ENCODE measurements at places on chromosomes 16 and 17.
A peak's percentile ranks its signal among the peaks of the same experiment; 100 is the strongest.

GRCh38 chr17:71933306-71933705 is 187.5 kb upstream of the SOX9 start:
- DNase-seq, result no peak

- DNase-seq, result no peak
Measured at GRCh38 chr17:58527306-58527705, 12.9 kb upstream of the MTMR4 start.

DNA sequence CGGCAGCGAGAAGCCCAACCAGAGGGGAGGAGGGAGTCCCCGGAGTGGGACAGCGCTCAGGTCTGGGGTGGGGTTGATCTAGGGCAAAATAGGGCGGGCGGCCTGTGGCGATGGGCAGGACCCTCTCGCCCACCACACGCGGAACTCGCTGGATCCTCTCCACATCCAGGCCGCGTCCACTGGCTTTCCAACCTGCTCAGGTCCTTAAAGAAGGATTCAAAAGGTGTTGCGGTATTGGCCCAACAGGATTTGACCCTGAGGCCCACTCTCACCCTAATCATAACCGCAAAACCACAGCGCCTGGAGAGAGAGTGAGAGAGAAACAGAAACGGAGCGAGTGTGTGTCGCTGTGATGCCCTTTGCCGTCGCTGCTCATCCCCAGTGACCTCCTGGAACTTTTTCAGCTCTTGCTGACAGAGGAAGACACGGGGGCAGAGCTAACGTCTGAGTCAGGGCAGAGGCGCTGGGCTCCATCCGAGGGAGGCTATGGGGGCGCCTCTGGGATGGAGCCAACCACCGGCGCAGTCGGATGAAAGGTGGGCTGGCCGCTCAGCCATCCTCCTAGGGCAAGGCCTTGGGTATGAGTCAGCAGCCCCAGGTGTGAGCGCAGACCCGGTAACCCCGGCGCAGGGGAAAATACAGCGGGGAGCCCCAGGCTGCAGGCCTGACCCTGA is 16.7 kb upstream of the OR1F1 start:
- peak; percentile 81 for DNase-seq

DNA sequence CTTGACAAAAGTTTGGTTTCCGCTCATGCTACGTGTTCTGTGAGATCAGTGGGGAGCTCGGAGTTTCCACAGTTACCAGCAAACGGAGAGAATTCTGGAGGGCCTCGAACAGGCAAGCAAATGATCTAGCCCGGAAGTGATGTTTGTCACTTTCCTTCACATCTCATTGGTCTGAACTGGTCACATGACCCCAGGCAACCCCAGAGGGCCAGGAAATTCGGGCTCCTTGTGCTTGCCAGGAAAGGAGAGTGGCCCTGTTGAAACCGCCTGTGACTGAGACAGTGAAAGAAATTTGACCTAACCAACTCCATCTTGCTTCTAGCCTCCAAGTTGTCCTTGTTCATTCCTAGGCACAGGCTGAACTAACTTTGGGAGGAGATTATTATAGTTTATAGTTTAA is 23.0 kb downstream of the SPPL2C start:
- no peak for DNase-seq

GRCh38 chr17:45729294-45729907 is 54.7 kb upstream of the CRHR1 start:
- DNase-seq, result no peak

DNA sequence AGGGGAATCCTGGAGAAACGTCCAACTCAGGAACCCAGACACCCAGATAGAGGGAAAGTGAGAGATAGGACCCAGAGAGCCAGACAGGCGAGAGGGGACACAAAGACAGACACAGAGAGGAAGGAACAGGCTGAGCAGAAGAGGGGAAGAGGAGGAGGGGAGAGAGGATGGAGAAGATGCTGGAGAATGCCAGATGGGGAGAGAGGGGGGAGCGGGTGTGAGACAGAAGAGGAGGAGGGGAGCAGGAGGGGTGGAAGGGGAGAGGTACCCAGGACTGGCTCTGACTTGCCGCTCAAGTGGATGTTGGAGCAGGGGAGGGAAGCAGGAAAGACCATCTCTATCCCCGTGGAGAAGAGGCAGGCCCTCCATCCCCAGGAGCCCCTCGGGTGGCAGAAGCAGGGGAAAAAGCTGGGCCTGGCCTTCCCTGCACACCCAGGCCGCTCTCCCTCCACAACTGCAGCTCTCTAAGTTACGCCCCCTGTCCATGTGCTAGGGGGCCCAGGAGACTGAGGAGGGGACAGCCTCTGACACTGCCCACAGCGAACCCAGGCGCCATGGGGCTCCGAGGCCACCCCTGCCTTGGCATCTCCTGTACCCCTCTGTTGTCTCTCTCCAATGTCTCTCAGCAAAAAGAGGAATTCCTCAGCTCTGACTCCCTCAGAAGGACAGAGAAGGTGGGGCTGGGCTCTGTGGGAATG is 4.8 kb downstream of the PPP1R9B start:
- DNase-seq, result no peak

DNA sequence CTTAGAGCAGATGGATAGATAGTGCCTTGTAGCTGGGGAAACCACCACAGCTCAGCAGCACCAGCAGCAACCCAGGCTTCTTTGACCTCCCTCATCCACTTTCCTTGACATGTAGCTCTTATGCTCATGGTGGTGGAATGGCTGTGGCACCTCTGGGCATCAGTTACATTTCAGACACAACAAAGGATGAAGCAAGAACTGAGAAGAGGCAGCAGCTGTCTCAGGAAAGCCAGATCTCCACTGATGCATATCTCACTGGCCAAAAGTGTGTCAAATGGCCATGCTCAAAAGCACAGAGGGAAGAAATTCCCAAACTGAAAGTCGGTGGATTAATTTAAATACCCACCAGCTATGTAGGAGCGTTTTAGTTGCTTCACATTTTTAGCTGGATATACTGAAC is 671.4 kb upstream of the SALL1 start:
- DNase-seq, result no peak

DNA sequence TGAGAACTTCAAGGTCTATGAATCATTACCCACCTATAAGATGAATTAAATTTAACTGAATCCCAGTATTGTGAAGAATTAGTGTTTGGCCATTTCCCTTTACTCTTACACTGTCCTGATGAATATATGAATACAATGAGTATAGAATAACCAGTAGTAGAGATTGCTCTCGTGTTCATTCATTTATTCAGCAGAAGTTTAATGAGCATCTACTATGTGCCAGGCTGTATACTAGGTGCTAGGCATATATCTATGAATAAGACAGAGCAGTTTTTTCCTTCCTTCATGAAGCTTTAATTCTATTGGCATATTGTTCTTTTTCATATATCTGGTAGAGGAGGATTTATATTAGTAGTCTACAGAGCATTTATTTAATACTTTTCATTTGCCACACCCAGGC is 6.0 kb downstream of the GOSR1 start:
- no peak for DNase-seq

GRCh38 chr17:27824745-27825144 is 24.4 kb upstream of the NOS2 start:
- no peak for DNase-seq

DNA sequence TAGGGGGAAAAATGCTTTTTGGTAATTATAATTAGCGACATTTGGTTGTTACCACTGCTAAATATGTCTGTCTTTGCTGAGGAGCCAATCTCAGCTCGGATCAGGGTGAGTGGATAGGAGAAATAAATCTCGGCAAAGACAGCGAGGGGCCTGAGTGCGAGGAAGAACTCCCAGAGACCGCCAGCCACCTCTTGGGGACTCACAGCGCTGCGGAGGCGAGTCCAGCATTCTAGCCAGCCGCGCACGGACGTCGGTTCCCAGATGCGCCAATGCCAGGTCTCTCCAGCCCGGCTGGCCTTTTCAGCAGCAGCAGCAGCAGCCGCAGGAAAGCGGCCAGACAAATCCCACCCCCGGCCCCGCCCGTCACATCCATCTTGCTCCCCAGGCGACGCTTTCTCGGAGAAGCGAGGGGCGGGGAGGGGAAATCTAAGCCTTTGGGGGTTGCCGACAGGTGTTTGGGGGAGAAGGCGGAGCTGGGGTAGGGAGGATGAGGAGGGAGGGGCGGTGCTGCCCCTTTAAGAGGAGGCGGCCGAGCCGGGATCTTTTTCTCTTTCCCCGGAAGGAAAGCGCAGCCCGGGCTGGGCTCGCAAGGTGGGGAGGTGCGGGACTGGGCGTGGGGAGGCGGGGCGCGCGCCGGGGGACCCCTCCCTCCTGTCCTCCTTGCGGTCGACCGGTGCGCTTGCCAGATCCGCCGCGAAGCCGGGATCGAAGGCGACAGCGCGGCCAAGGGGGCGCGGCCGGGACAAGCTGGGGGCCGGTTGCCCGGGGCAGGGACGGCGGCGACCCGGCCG is at the start of gene ITGA3:
TSS of gene ITGA3 (plus strand) at position 685 of the 791 bp plus-strand sequence. CDS start 330 bp downstream, outside the sequence.
- DNase-seq, result peak; percentile 68

DNA sequence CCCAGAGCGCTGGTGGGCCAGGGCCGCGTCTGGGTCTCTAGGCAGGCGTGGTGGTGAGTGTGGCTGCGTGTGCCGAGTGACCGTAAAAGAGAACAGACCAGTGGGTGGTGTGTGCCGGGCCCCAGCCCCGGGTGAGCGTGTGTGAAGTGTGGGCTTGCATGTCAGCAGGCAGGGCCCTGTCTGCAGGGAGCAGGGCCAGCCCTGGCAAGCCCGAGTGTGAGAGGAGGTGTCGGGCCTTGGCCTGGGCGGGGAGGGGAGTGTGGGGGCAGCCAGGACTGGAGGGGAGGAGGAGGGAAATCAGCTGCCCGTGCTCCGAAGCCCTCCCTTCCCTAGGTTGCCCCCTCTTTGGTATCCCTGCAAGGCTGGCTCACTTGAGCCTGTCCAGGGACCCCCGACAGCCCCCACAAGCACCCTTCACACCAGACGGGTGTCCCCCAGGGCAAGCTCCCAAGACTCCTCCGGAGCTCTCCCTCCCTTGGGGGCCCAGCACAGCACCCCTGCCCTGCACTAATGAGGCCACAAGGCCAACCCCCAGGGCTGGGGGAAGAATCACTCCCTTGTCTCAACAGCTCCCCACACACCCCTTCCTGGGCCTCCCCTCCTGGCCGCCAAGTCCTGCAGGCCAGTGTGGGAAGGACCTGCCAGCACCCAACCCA is 1.9 kb downstream of the USH1G start:
- DNase-seq, result no peak

DNA sequence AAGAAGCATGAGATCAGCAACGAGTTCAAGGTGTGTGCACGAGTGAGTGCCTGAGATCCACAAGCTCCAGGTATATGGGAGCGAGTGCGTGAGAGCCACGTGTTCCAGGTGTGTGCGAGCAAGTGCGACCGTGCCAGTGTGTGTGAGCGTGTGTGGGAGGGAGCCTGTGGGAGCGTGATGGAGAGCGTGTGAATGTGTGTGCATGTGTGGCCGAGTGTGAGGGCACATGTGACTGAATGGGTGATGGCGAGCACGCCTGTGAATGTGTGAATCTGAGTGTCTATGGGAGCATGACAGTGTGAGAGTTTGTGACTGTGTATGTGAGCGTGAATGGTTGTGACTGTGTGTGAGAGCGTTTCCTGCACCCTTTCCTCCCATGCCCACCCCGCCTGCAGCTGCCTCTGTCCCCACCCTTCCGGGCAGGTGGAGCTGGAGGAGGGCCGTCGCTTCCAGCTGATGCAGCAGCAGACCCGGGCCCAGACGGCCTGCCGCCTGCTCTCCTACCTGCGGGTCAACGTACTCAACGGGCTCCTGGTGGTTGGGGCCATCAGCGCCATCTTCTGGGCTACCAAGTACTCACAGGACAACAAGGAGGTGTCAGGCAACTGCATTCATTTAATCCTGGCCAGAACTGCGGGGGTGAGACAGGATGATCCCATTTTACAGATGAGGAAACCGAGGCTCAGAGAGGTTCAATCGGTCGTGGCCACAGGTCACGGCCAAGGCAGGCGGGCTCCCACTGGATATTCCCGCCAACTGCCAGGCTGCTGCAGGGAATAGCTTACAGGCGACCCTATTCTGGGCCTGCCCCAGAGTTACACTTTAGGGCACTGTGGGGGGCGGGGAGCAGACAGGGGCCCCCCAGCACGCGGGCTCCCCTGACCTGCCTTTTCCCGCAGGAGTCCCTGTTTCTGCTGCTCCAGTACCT is 3.7 kb downstream of the TMC8 start:
- DNase-seq, result peak; percentile 62

GRCh38 chr16:80012586-80012985 is 412.0 kb upstream of the MAF start:
- DNase-seq, result no peak

GRCh38 chr16:77963185-77964044 is 58.9 kb upstream of the CLEC3A start:
- DNase-seq, result no peak

DNA sequence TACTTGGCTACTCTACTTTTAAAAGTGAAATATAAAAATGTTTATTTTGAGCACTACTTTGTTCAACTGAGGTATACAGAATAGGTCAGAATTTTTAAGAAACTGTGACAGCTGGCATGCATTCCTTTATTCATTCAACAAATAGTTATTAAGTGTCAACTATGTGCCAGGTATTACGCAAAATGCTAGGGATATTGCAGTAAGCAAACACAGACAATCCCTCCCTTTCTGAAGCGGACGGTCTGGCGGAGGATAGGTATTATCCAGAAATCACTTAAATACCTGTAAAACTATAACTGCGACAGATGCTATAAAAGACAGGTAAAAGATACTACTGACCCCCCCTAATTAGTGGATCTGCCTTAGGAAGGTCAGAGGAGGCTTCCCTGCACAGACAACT is 26.1 kb downstream of the METTL16 start:
- DNase-seq, result no peak

DNA sequence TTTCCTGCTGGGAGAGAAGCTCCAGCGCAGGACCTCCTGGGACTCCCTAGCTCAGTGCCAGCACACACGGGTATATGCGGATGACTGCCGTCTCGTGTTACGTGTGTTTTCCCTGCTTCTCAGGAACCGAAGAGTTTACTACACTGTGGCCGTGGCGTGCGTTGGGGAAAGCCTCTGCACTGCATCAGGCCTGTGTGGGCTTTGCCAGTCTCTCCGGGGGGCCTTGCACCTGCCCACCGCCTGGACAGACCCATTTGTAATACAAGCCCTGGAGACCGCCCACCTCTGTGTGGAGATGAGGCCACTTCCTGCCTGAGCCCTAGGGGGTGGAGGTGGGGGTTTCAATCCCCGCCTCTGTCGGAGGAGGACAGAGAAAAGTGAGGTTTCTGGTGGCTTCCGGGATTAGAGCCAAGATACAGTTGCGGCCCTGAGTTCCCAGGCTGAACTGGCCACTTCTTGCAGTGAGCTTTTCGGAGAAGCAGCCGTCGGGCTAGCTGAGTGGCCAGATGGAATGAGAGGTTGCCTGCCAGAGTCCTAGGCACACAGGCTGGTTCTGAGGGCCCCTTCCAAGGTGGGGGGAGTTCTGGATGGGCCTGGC is 43.4 kb upstream of the GSE1 start:
- DNase-seq, result no peak

DNA sequence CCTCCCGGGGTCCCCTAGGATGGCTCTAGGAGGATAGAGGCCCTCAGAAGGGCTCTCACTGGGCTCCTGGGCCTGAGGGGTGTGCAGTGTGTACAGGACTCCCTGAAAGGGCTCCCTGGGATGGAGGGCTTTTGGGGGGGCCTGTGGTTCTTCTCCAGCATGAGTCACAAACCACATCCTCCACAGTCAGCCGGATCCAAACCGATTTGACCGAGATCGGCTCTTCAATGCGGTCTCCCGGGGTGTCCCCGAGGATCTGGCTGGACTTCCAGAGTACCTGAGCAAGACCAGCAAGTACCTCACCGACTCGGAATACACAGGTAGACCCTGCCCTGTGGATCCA is 4.5 kb downstream of the TRPV2 start:
- DNase-seq, result no peak

Measured in stimulated activated CD4-positive, alpha-beta T cell treated with anti-CD3 and anti-CD28 coated beads, Interleukin-4, amount 100 ng/mL, for 4 hours (primary cell).